ENCODE measurements at places on chromosomes 6 and 20. TPM values are rescaled to one million over a fixed set of nuclear protein-coding genes. Genes with fewer than 3 reads are reported as not detected.

GRCh38 chr20:33660035-33660684 is 2.0 kb upstream of the C20orf144 start:
- no peak for DNase-seq

GRCh38 chr6:57104336-57104735 is 14.3 kb downstream of the ZNF451 start:
- no peak for DNase-seq

- no peak for DNase-seq
Measured at GRCh38 chr6:91730710-91731109, 1143.8 kb upstream of the MAP3K7 start.

GRCh38 chr6:69852706-69853105 is 13.7 kb upstream of the COL19A1 start:
- DNase-seq = no peak

GRCh38 chr6:89858041-89858440 is 28.4 kb downstream of the CASP8AP2 start:
- no peak for DNase-seq

GRCh38 chr6:163724196-163724595 is 309.7 kb downstream of the QKI start:
- no peak for DNase-seq

The METTL24 gene
- not detected for total RNA-seq

All from activated T-helper 2 cell treated with anti-CD3 and anti-CD28 coated beads, Interferon-gamma antibody, Interleukin-2, Interleukin-4, amounts not matched to agents 10 μg/mL and 5 μg/mL and 100 μg/mL, durations not matched to agents 14 hours and 24 hours and 36 hours (primary cell).